GM23248 (cell line): ENCODE measurements at places on chromosomes 7 and 10.

GRCh38 chr7:77887567-77887966 lies 89.0 kb downstream of the PHTF2 start:
- DNase-seq = peak; percentile 94

DNA sequence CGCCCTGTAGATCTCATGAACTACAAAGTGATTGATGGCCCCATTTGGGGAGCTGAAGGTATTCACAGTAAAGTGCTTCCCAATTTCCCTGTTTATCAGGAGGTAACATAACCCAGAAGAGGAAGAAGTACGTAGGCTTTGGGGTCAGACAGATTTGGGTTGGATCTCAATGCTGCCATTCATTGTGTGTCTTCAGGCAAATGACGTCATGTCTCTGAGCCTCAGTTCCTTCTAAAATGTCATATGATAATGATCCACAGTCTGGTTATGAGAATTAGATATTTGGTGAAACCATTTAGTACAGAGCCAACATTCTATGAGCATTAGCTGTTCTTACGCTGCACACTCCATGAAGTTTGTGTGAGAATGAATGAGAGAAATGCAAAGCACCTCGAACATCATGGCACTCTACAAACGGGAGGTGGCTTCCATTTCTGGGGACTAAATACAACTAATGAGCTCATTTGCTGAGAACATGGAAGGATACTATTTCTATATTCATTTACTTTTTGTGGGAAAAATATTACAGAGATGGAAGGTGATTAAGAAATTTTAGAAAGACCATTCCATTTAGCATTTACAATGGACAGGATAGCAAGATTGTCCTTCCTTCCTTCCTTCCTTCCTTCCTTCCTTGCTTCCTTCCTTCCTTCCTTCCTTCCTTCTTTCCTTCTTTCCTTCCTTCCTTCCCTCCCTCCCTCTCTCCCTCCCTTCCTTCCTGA lies 13.8 kb upstream of the JCAD start:
- no peak for DNase-seq

DNA sequence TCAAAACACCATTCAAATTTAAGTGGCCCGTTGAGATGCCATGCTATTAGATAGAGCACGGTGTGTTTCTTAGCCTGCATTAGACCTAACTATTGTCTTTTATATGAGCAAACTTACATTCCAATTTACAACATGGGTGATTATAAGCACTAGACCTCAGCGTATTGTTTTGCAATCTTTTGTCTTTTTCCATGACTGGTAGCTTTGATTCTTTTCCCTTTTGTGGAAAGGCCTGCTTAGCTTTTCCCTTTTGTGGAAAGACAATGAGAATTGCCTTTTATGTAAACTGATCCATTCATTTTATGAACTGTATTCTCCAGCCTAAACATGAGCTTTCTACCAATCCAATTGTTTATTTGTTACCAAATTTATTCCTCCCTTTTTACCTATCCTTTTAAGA lies 823.1 kb downstream of the CCSER2 start:
- no peak for DNase-seq

DNA sequence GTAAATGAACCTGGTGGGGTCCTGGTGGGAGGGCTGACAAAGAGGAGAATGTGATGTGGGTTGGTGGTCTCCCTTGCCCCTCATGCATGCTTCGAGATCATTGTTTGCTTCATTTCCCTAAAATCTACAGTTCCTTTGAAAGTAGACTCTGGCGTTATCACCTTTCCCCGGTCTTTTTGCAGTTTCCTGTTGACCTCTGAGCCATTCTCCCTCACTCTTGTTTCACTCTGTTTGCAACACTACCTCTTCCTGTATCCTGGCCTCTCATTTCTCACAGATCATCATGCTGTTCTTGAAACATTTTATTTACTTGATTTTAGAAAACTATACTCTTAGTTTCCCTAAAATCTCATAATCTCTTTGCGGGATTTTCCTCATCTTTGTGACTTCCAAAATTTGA lies 179.8 kb downstream of the WNT2 start:
- no peak for DNase-seq

DNA sequence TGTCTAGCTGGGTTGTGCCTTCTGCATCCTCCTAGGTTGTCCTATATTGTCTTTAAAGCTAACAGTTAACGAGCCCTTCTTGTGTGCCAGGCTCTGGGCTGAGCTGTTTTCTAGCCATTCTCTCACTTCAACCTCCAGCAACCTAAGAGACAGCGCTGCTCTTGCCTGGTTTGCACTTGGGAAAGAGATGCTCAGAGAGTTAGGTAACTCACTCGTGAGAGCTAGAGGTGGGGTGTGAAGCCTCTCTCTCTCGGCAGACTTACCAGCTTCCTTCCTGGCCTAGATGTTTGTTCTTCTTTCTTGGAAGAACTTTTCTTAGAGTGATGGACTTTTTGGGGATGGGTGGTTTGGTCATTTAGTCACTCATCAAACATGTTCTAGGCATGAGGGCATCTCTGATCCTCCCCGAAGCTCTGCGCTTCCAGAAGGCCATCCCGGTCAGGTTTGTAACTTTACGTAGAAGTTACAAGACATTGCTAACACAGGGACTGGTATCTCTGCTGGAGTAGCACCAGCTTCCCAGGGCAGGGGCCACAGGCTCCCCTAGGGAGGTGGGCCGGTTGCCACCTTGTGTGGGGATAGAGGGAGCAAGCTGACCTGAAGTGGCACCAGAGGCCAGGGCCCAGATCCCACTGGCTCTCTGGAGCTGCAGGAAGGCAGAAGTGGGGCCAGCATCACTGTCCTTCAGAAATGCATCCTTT lies 14.3 kb downstream of the TSPAN15 start:
- DNase-seq = no peak

DNA sequence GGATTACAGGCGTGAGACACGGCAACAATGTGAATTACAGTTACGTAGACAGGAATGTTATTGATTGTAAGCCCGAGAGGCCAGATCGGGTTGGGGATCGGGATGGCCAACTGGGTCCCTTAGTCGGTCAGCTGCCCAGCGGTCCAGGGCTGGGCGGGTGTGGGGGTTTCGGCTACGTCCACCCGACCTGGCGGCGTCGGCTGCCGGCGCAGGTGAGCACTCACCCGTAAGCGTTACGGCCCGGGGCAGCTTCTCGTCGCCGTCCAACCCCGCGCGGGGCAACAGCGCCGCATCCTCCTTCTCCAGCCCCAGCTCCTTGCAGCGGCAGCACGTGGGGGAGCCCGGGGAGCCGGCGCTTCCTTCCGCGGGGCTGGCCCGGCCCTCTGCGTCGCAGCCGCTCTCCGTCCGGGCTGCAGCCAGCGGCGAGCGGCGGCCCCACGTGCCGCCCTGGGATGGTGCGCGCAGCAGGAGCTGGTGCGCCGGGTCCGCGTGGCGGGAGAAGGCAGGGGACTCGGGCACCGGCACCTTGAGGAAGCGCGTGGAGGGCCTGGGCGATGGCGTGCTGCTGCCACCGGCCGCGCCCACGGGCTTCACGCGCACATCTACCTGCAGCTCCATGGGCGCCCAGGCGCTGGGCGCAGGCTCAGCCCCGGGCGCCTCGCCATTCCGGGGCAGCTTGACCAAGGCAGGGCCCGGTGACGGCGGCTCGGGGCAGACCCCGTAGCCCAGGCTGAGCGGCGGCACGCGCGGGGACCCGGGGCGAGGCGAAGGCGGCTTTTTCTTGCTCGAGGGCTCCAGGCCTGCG lies 609 bp downstream of the KLRG2 start:
- DNase-seq = peak; percentile 57

- no peak for DNase-seq
Measured at GRCh38 chr7:94838717-94839116, 68.7 kb upstream of the PPP1R9A start.

DNA sequence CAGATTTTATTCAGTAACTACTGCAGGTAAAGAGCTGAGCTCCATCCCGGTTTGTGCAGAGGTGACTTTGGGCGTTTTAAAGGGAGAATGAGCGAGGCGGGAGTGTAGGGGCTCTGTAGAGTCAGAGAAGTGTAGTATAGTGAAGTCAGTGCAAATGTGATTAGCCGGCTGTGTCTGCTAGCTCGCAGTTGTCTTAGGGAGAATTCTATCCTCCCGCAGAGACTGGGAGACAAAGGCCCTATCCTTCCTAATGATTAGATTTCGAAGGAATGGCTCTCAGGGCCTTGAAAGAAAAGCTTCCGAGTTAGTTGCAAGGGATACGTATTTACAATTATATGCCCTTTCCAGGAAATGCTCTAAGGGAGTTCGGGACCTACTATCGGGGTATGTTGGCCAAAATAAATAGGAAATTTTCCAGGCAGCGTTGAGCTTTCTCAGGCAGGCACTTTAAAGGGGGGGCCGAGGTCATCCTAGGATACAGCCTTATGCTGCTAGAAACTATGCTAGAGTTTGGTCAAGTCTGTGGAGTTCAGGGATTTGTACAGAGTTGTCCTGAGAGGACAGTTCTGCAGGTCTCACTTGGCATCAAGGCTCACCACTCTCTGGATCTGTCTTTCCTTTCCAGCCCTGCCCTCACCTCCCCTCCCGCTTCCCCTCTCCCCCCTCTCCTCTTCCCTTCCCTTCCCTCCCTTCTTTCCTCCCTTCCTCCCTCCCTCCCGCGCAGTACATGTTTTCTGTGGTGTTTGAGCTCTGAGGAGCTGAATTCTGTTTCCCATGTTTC lies 825 bp downstream of the MRPL32 start:
- peak; percentile 60 for DNase-seq

- DNase-seq = no peak
Measured at GRCh38 chr10:3734111-3734510, 50.9 kb downstream of the KLF6 start.
